ENCODE measurements at places on chromosomes 11 and 22.

DNA sequence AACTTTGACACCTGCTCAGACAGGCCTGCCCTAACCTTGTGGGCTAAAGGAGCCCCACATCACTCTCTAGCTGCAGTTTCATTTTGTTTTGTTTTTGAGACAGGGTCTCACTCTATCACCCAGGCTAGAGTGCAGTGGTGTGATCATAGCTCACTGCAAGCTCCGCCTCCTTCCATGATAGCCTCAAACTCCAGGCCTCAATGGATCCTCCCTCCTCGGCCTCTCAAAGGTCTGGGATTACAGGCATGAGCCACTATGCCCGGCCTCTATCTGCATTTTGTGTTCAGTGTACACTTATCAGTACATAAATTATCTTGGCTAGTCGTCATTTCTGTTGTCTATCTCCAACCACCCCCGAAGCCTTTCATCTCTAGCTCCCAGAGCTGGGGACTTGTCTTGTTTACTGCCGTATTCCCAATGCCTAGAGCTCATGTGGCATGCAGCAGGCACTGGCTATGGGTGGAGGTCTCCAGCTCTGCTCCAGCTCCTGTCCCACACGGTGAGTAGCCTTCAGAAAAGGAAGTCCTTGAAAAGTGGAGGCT is 22.1 kb upstream of the PEX26 start:
- H3K27me3 ChIP-seq: peaks cover under 1% of the 10 kb centered on the region
- H3K4me3 ChIP-seq: no peak overlapping the region
- H3K27ac ChIP-seq: no peak overlapping the region
- no peaks in the 10 kb centered on the region for H3K4me1 ChIP-seq

GRCh38 chr11:19426011-19426755 is 185.4 kb upstream of the E2F8 start:
- H3K36me3 ChIP-seq: no peaks in the 10 kb centered on the region
- H3K4me3 ChIP-seq: no peak overlapping the region
- H3K4me1 ChIP-seq: no peaks in the 10 kb centered on the region
- H3K27me3 ChIP-seq: peaks cover 49% of the 10 kb centered on the region
- H3K27ac ChIP-seq: no peak overlapping the region

DNA sequence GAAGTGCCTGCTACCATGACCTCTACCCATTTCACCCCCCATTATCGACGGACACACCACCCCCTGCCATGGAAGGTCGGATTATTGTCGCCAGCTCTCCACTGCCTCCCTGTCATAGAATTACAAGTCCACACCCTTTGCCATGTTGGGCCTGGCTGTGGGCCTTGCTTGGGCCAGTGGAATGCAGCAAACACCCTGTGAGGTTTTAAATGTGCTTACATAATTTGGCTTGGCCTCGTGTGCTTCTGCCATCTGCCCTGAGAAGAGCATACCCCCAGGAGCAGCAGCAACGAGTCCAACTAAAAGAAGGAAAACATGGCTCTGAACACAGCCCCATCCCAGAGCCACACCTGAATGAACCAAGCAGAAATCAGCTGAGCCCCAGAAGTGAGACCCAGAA is 94.1 kb upstream of the PRDM11 start:
- no peak overlapping the region for H3K4me3 ChIP-seq
- peak overlapping the region; percentile 15 for H3K27ac ChIP-seq
- no peak for DNase-seq
- no peaks in the 10 kb centered on the region for H3K27me3 ChIP-seq

- H3K27me3 ChIP-seq: no peaks in the 10 kb centered on the region
- no peak for DNase-seq
- peak overlapping the region; percentile 39 for H3K27ac ChIP-seq
- H3K4me3 ChIP-seq: no peak overlapping the region
Observed at GRCh38 chr11:45089676-45090499, 56.6 kb upstream of the PRDM11 start.

- H3K27ac ChIP-seq: no peak overlapping the region
- no peaks in the 10 kb centered on the region for H3K36me3 ChIP-seq
- H3K4me3 ChIP-seq: no peak overlapping the region
- peaks cover 55% of the 10 kb centered on the region for H3K27me3 ChIP-seq
Observed at GRCh38 chr11:71322861-71323582, 70.6 kb upstream of the SHANK2 start.

GRCh38 chr11:78767027-78767932 is 192.6 kb upstream of the NARS2 start:
- no peak overlapping the region for H3K27ac ChIP-seq
- H3K4me1 ChIP-seq: no peaks in the 10 kb centered on the region
- no peaks in the 10 kb centered on the region for H3K36me3 ChIP-seq

DNA sequence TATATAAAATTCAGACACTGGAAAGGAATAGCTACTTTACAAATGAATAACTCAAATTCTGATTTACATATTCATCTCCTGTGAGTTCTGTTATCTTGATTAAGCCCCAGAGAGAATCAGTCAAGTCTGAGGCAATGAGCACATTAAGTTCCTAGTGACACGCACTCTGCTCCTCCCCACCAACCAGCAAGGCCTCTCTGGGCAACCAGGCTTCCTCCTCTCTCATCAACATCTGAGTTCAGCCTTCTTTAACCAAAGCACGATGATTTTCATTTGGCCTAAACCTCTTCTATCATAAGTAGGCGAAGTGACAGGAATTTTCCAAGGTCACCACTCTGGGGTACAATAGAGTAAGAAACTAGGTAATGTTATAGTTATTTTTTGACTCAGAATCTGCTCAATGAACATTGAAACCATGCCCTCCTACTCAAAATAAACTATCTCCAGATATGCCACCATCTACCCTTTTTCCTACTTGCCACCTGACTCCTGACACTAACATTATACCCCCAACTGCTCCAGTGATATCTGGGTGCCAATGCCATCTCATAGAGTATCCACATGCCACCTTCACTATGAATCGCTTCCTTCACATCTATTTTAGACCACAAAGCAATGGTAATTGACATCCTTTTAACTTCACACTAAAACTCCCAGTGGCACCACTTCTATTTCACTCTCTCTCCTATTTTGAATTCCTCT is 114.8 kb downstream of the FAM76B start:
- no peak overlapping the region for H3K4me3 ChIP-seq
- no peak overlapping the region for H3K27ac ChIP-seq
- no peaks in the 10 kb centered on the region for H3K4me1 ChIP-seq
- no peaks in the 10 kb centered on the region for H3K27me3 ChIP-seq
- H3K36me3 ChIP-seq: no peaks in the 10 kb centered on the region

DNA sequence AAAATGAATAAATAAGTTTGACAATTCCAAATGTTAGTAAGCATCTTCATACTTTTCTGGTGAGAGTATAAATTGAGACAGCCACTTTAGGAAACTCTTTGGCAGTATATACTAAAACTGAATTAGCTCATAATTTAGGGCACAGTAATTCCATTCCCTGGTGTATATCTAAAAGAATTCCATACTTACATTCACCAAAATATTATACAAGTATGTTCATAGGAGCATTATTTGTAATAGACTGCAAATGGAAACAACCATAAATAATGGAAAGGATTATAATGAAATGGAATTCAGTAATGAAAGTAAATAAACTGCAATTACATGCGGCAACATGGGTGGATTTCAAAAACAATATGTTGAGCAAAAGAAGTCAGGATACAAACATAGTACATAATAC is 315.8 kb upstream of the LRRC4C start:
- no peak for DNase-seq
- H3K36me3 ChIP-seq: no peaks in the 10 kb centered on the region

GRCh38 chr11:96338910-96339705 is 3.9 kb downstream of the MAML2 start:
- H3K4me1 ChIP-seq: peaks cover 49% of the 10 kb centered on the region
- peak overlapping the region; percentile 90 for H3K27ac ChIP-seq
- DNase-seq: peak; percentile 21
- peak overlapping the region; percentile 98 for H3K4me3 ChIP-seq
- no peaks in the 10 kb centered on the region for H3K27me3 ChIP-seq
- peaks cover 6% of the 10 kb centered on the region for H3K36me3 ChIP-seq

DNA sequence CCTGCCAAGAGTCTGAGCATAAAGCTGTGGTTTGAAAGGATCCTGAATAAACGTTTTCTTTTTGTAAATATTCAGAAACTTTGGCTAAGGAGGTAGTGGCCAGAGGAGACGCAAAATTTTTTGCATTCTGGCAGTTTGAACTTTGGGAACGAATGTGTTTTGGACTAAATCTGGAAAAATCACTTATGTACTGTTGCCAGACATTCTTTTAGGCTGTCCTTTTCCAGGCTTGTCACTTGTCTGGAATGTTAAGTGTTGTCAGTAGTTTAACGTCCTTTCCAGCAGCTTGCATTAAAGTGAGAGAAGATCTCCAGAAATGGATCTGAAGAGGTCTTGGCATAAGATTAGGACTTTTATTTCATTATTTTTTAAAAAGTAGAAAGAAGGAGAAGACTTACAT is 18.5 kb downstream of the SPECC1L start:
- H3K36me3 ChIP-seq: peaks cover 2% of the 10 kb centered on the region
- H3K27me3 ChIP-seq: no peaks in the 10 kb centered on the region
- no peak overlapping the region for H3K27ac ChIP-seq
- peaks cover 18% of the 10 kb centered on the region for H3K4me1 ChIP-seq
- DNase-seq: no peak

- no peak overlapping the region for H3K4me3 ChIP-seq
- H3K4me1 ChIP-seq: peaks cover 1% of the 10 kb centered on the region
- no peak for DNase-seq
- no peaks in the 10 kb centered on the region for H3K27me3 ChIP-seq
Observed at GRCh38 chr11:76796511-76797198, 13.5 kb downstream of the TSKU start.

- no peaks in the 10 kb centered on the region for H3K36me3 ChIP-seq
- H3K4me3 ChIP-seq: no peak overlapping the region
- no peak for DNase-seq
- H3K27me3 ChIP-seq: no peaks in the 10 kb centered on the region
Observed at GRCh38 chr11:57798905-57799559, 37.4 kb downstream of the CTNND1 start.

DNA sequence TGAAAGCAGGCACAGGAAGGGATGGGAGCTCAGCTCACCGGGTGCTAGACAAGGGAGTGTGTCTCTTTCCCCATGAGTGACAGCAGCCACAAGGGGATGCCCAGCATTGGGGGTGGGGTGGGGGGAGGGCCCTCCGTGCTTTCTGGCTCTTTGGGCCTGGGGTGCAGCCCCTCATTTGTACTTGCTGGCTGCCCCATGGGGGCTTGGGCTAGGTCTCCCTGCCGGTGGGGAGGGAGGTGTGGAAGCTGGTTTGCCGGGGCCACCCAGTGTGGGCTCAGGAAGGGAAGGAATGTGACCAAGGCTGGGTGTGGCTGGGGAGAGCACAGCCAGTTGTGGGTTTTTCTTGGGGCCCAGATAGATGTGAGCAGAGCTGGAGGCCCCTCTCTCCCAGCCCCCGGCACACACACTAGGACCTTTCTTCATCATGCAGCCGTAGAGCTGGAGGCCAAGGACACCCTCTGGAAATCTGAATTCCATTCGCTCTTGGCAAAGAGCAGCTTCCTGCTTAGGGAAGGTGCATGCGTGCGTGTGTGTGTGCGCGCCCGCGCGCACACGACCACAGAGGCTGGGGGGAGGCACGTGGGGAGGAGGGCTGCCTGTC is 25.8 kb downstream of the KCNQ1OT1 start:
- DNase-seq: no peak
- H3K4me1 ChIP-seq: peaks cover 2% of the 10 kb centered on the region
- peaks cover 3% of the 10 kb centered on the region for H3K36me3 ChIP-seq
- no peaks in the 10 kb centered on the region for H3K27me3 ChIP-seq
- H3K27ac ChIP-seq: no peak overlapping the region

- no peak for DNase-seq
- no peaks in the 10 kb centered on the region for H3K4me1 ChIP-seq
- peaks cover 22% of the 10 kb centered on the region for H3K27me3 ChIP-seq
- no peaks in the 10 kb centered on the region for H3K36me3 ChIP-seq
- H3K4me3 ChIP-seq: no peak overlapping the region
- H3K27ac ChIP-seq: no peak overlapping the region
Observed at GRCh38 chr11:79431535-79431934, 9.3 kb downstream of the TENM4 start.

DNA sequence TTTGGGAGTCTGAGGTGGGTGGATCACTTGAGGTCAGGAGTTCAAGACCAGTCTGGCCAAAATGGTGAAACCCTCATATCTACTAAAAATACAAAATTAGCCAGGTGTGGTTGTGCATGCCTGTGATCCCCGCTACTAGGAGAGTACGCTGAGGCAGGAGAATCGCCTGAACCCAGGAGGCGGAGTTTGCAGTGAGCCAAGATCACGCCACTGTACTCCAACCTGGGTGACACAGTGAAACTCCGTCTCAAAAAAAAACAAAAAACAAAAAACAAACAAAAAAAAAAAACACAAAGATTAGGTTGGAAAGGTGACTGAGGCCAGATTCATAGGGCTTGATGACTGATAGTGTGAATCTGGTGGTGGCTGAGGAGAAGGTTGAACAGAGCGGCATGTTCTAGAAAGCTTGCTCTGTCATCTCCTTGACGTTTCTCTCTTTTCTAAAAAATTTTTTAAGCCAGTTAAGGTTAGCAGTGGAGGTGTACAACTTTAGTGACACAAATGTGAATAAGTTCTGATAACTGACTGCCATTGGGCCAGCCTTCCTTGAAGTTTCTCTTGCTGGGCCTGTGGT is 40.9 kb downstream of the TXN2 start:
- no peak for DNase-seq
- no peak overlapping the region for H3K27ac ChIP-seq
- H3K27me3 ChIP-seq: no peaks in the 10 kb centered on the region
- H3K4me1 ChIP-seq: peaks cover 12% of the 10 kb centered on the region
- H3K4me3 ChIP-seq: no peak overlapping the region

DNA sequence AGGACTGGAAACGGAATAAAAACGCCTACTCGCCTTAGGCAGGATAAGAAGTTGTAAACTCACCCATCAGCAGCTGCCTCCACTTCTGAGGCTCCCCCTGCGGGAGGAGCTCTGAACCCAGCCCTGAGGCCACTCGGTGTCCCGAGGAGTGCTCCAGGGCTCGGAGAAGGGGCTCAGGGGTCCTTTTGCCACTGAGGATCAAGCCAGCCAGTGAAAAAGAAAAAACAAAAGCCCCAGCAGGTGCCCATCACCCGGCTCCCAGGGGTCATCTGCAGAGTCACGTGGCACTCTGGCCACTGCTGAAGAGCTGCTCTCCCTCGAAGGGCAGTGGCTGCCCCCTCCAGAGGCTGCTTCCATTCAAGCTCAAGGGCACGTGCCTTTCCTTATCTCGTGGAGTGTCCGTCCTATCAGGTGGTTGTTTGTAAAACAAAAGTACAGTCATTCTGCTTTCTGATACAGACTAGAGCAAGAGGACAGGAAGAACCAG is 29.0 kb downstream of the NUP50 start:
- H3K36me3 ChIP-seq: peaks cover 17% of the 10 kb centered on the region
- H3K27ac ChIP-seq: peak overlapping the region; percentile 44
- H3K4me1 ChIP-seq: no peaks in the 10 kb centered on the region
- no peaks in the 10 kb centered on the region for H3K27me3 ChIP-seq

- no peaks in the 10 kb centered on the region for H3K36me3 ChIP-seq
- DNase-seq: no peak
- peaks cover 6% of the 10 kb centered on the region for H3K4me1 ChIP-seq
- no peak overlapping the region for H3K27ac ChIP-seq
- H3K27me3 ChIP-seq: peaks cover 9% of the 10 kb centered on the region
Observed at GRCh38 chr11:18225913-18226312, 10.7 kb downstream of the SAA4 start.

- peaks cover 76% of the 10 kb centered on the region for H3K4me1 ChIP-seq
- no peak for DNase-seq
- no peaks in the 10 kb centered on the region for H3K27me3 ChIP-seq
- H3K4me3 ChIP-seq: peak overlapping the region; percentile 99
Observed at GRCh38 chr22:26672060-26672471, 14.7 kb downstream of the MIAT start.
